ENCODE measurements at places on chromosomes 3 and 15. TPM values are rescaled to one million over a fixed set of nuclear protein-coding genes. Genes with fewer than 3 reads are reported as not detected.

GRCh38 chr3:31766669-31767068, 214.4 kb downstream of the OSBPL10 start:
- H3K27me3 ChIP-seq: no peaks in the 10 kb centered on the region
- H3K36me3 ChIP-seq: no peaks in the 10 kb centered on the region
- H3K4me1 ChIP-seq: no peaks in the 10 kb centered on the region
- H3K27ac ChIP-seq: no peak overlapping the region
- DNase-seq: no peak

- H3K4me1 ChIP-seq: no peaks in the 10 kb centered on the region
- no peak overlapping the region for H3K27ac ChIP-seq
- H3K4me3 ChIP-seq: no peak overlapping the region
- no peaks in the 10 kb centered on the region for H3K27me3 ChIP-seq
Observed at GRCh38 chr15:36414670-36415069, 164.8 kb upstream of the CDIN1 start.

DNA sequence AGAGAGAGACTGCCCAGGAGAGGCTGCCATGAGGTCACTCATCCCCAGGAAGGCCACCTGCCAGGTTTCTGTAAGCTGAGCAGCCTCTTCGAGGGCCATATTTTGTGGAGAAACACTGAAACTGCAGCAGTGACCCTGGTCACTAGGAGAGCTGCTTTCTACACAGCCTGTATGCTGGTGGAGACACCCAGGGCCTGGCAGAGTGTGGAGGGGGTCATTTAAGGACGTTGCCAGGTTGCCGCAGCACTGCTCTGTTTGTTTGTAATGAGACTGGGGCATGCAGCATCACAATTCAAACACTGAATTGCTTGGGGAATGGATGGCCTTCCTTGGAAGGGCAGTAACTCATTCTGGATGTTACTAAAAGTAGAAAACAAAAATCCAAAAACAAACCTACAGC, 104.9 kb upstream of the TRIM42 start:
- peaks cover 6% of the 10 kb centered on the region for H3K4me1 ChIP-seq
- no peak overlapping the region for H3K4me3 ChIP-seq
- H3K27ac ChIP-seq: no peak overlapping the region
- no peaks in the 10 kb centered on the region for H3K36me3 ChIP-seq
- DNase-seq: peak; percentile 80

GRCh38 chr15:65171428-65171827, 13.7 kb downstream of the CLPX start:
- no peak for DNase-seq
- no peak overlapping the region for H3K27ac ChIP-seq
- no peak overlapping the region for H3K4me3 ChIP-seq
- H3K36me3 ChIP-seq: no peaks in the 10 kb centered on the region
- no peaks in the 10 kb centered on the region for H3K4me1 ChIP-seq

GRCh38 chr3:166527325-166527724, 690.1 kb upstream of the BCHE start:
- H3K4me3 ChIP-seq: no peak overlapping the region
- H3K4me1 ChIP-seq: no peaks in the 10 kb centered on the region
- DNase-seq: no peak

DNA sequence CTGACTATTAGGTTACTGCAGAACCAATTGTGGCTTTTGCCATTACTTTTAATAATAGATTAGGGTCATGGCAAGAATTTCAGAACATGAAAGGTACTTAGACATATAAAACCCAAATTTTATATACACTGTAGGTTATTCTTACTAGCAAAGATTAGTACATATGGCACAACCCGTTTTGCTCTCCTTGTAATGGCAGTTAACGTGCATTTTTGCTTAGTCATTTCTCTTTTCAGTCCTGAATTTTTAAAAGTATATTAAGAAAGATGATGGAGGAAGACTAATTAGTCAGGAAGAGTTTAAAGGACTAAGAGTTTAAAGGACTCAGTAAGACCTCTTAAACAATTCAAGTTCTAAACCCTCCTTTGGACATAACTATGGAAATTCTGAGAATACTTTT, 114.0 kb downstream of the PEAK1 start:
- no peaks in the 10 kb centered on the region for H3K36me3 ChIP-seq
- DNase-seq: no peak
- H3K27ac ChIP-seq: peak overlapping the region; percentile 27
- peaks cover 8% of the 10 kb centered on the region for H3K4me1 ChIP-seq
- H3K4me3 ChIP-seq: no peak overlapping the region

The ARPIN gene
- total RNA-seq: 15.3 TPM

DNA sequence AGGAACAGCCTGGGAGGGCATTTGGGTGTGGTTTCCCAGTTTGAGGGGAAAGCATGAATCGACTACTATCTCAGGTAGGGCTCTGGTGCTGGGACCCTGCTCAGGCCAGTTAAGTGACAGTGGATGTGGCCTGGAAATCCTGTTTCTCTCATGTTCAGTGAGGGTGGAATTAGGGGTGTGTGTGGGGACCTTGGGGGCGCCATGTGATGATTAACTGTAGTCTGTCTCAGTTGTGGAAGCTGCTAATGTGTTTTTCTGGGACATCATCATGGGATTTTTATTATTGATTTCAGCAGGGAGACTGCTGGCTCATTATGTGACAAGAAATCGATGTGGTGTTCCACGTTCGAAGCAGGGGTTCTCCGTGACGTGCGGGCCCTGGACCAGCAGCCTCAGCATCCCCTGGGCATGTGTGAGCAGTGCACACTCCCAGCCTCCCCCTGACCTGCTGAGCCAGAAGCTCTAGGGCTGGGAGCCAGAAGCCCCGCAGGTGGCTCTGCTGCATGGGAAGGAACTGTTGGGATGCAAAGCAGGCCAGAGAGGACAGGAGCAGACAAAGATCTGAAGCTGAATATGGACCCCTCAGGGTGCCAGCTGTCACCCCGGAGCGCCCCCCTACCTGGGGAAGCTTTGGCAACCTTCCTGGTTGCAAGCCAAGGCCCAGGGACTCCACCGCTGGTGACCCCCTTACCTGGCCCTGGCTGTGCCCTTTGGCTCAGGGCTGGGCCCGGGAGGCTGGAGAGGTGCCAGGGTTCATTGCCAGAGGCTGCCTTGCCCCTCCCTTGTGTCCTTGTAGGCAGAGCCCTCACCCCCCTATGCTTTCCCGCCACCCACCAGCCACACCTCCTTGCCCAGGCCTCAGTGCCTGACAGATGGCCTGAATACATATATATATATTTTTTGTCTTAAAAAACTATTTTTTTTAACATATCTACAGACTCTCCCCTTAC, 149.8 kb downstream of the APBA2 start:
- no peak overlapping the region for H3K4me3 ChIP-seq
- no peaks in the 10 kb centered on the region for H3K4me1 ChIP-seq
- H3K36me3 ChIP-seq: no peaks in the 10 kb centered on the region
- no peak for DNase-seq
- H3K27me3 ChIP-seq: no peaks in the 10 kb centered on the region

- H3K36me3 ChIP-seq: no peaks in the 10 kb centered on the region
- no peak overlapping the region for H3K27ac ChIP-seq
- no peaks in the 10 kb centered on the region for H3K27me3 ChIP-seq
- no peak overlapping the region for H3K4me3 ChIP-seq
- H3K4me1 ChIP-seq: no peaks in the 10 kb centered on the region
Observed at GRCh38 chr3:155352900-155353490, 59.5 kb upstream of the STRIT1 start.

DNA sequence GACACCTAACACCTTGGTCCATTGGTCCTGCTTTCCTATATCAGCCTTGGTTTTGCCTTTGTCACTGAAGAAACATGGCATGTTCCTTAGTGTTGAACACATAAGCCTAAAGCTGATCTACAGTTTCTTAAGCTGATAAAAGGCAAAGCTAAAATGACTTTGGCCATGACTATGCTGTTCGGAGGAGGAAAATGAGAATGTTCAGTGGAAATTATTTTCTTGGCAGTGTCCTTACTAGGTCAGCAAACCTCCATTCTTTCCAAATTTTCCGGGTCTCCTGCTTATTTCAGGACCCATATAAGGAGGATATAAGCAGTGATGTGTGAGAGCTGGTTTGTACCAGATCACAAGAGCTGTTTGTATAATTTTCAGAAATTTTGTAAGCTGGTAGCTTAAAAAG, 832.9 kb upstream of the CFAP20DC start:
- no peak for DNase-seq
- no peaks in the 10 kb centered on the region for H3K27me3 ChIP-seq
- H3K4me1 ChIP-seq: no peaks in the 10 kb centered on the region
- H3K4me3 ChIP-seq: no peak overlapping the region

- no peaks in the 10 kb centered on the region for H3K36me3 ChIP-seq
- H3K27me3 ChIP-seq: no peaks in the 10 kb centered on the region
- peak; percentile 69 for DNase-seq
- peak within 1 kb of the TSS; percentile 83 for H3K27ac ChIP-seq
Observed at GRCh38 chr3:120450600-120451271, at the start of gene FSTL1. FSTL1 (minus strand) TSS chr3:120450992; CDS start chr3:120450746, 246 bp downstream.

The GREM1 gene
- total RNA-seq: 0.69 TPM

The BFSP2 gene
- total RNA-seq: not detected

The CALML4 gene
- 7.3 TPM for total RNA-seq

DNA sequence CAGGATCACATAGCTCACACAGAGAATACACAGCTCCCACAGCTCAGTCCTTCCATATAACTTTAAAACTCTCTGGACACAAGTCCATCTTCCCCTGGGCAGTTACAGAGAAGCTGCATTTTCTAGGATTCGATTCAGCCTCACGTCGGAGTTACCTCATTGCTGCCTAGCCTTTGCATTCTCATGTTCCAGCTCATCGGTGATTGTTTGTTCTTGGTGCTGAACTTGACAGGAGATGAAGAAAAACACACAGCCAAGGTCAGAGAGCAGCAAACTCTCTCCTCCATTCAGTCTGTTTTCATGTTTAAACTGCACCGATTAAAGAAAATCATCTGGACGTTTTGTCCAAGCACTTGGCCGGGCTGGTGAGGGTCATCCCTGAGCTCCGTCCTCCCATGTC, 375.5 kb upstream of the CFAP20DC start:
- H3K4me1 ChIP-seq: no peaks in the 10 kb centered on the region
- no peaks in the 10 kb centered on the region for H3K27me3 ChIP-seq
- no peaks in the 10 kb centered on the region for H3K36me3 ChIP-seq
- no peak overlapping the region for H3K4me3 ChIP-seq
- H3K27ac ChIP-seq: no peak overlapping the region

GRCh38 chr3:27826448-27826847, 104.3 kb upstream of the EOMES start:
- DNase-seq: no peak
- H3K27me3 ChIP-seq: peaks cover 6% of the 10 kb centered on the region
- H3K36me3 ChIP-seq: no peaks in the 10 kb centered on the region
- H3K4me1 ChIP-seq: no peaks in the 10 kb centered on the region
- no peak overlapping the region for H3K4me3 ChIP-seq
- H3K27ac ChIP-seq: no peak overlapping the region

DNA sequence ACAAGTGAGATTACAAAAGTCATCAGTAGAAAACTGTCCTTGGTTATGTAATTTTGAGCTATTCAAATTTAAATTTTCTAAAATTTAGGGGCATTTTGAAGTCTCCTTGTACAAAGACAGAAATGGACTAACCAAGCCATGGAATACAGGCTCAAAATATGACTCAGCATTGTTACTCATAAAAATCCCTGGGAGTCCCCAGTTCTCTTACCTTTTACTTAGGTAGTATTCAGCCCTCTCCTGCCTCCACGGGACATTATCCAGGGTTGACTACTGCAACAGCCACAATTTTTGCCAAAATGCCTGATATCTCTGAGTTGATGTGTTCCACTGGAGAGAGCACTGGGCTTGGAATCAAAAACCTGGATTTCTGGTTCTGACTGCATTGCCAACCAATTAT, 25.0 kb downstream of the CLDN18 start:
- H3K4me1 ChIP-seq: no peaks in the 10 kb centered on the region
- DNase-seq: peak; percentile 23
- no peak overlapping the region for H3K27ac ChIP-seq
- no peaks in the 10 kb centered on the region for H3K36me3 ChIP-seq
- H3K4me3 ChIP-seq: no peak overlapping the region
- no peaks in the 10 kb centered on the region for H3K27me3 ChIP-seq

The TUSC7 gene
- total RNA-seq: not detected

DNA sequence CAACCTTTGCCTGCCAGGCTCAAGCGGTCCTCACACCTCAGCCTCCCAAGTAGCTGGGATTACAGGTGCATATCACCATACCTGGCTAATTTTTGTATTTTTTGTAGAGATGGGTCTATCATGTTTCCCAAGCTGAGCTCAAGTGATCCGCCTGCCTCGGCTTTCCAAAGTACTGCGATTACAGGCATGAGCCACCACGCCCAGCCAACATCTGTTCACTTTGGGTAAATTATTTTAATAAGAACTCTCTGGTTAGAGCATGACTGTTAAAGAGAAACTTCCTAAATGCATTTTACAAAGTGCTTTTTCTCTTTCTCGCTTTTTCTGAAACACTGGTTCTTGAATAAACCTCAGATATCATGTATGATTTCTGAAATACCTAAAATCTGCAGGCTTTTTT, 172.5 kb downstream of the PTPRG start:
- no peaks in the 10 kb centered on the region for H3K36me3 ChIP-seq
- DNase-seq: no peak
- H3K27me3 ChIP-seq: no peaks in the 10 kb centered on the region
- H3K4me3 ChIP-seq: no peak overlapping the region
- H3K27ac ChIP-seq: no peak overlapping the region

DNA sequence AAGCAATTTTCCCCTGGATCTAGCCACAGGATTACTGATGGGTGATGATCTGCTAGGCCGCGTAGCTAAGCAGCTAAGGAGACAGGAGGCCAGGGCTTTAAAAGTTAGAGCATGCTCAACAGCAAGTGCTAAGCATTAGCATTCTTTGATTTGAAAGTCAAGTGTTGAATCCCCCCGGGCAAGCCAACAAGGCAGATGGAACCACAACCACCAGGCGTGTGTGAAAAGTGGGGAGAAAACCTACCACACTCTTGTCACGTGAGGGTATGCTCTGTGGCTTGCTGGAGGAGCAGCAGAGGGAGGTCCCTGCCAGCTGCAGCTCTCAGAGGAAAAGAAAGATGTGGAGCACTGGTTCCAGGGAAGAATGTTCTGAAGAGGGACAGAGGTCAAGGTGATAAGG, 20.9 kb downstream of the SLC51A start:
- H3K4me1 ChIP-seq: peaks cover 23% of the 10 kb centered on the region
- H3K27me3 ChIP-seq: no peaks in the 10 kb centered on the region
- H3K27ac ChIP-seq: no peak overlapping the region
- no peak overlapping the region for H3K4me3 ChIP-seq
- H3K36me3 ChIP-seq: peaks cover 51% of the 10 kb centered on the region

GRCh38 chr3:187802928-187803259, 57.6 kb upstream of the BCL6 start:
- no peaks in the 10 kb centered on the region for H3K4me1 ChIP-seq
- H3K4me3 ChIP-seq: no peak overlapping the region
- H3K36me3 ChIP-seq: no peaks in the 10 kb centered on the region

The GXYLT2 gene
- total RNA-seq: 7.8 TPM

The SOX2 gene
- total RNA-seq: 0.54 TPM

Data from adrenal gland (tissue), 19 donors.